Jurkat, Clone E6-1 (cell line): ENCODE measurements at places on chromosomes 6 and 20.
A peak's percentile ranks its signal among the peaks of the same experiment; 100 is the strongest.

DNA sequence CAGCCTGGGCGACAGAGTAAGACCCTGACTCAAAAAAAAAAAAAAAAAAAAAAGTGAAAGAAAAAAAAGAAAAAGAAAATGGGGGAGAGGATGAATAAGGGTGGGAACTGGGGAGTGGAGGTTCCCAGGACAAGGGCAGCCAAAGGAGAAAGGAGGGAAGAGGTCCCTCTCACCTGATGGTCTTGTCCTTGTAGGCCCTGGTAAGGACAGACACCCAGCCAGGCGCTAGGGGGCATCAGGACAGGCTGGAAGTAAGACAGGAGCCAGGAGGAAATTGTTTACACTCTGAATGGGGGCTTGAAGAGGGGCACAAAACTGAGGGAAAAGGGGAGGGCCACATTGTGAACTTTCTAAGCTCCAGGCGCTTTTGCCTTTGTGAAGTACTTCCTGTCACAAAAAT is 2.3 kb upstream of the ALDH5A1 start:
- DNase-seq, result peak; percentile 44

DNA sequence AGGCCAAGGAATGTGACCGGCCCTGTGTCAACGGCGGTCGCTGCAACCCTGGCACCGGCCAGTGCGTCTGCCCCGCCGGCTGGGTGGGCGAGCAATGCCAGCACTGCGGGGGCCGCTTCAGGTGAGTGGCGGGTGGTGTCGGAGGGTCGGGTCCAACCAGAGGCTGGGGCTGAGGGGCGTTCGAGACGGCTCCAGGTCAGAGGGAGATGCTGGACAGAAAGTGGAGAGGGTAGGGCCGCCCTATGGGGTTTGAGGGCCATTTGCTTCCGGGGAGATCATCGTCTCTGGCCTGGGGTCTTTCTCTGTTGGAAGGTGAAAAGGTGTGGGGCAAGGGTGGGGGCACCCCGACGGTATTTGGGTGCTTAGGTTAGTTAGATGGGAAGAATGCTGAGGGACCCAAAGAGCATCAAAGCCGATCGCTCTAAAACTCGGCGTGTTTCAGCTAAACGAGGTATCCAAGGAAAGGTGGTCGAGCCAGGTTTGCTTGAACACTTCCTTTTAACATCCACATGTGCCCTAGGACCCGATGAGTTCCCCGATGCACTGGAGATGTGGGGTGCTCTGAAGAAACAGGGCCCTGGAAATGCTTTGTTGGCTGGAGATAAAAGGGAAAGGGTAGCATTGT is 691 bp downstream of the ATRN start:
- no peak for DNase-seq

DNA sequence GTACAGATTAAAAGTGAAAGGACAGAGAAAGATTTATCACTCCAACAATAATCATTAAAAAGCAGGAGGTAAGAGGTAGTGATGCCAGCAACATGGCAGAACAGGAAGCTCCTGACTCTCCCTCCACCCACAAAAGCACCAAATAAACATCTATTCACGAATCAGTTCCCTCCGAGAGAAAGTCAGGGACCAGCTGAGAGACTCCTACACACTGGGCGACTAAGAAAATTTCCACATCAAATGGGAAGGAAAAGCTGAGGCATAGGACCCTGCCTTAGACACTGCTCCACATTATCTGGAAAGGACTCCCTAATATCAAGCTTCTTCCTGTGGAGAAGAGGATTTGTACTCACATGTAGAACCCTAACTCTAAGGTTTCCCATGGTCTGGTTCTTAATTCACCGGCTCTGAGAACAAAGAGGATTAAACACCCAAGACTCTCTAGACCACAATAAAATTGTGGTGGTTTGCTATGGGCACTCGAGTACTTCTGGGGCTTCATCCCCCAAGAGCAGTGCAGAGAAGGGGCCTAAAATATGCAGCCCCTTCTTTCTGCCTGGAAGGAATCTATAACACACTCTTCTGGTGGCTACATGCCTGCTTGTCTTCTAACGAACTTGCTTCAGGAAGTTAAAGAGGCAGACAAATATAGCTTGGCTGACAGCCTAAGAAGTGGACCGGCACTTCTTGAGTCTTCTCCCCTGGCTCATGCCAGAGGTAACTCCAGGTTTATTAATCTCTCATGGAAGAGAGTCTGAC is 29.4 kb upstream of the ASF1A start:
- no peak for DNase-seq

- no peak for DNase-seq
Measured at GRCh38 chr6:56551409-56552120, 91.1 kb downstream of the DST start.

DNA sequence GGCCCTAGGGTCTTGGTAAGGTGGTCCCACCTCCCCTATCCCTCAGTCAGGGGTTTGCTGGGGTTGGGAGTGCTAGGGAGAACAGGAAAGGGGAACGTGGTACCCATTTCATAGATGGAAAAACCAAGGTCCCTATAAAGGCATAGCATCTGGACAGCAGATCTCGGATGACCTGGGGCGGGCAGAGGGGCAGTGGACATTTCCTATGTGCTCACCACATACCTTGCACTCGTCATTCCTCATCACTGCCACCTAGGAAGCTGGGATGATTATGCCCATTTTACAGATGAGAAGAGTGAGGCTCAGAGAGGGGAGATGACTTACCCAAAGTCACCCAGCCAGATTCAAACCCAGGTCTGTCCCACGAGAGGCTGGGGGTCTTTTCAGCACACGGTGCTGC is 12.1 kb downstream of the MYLK2 start:
- DNase-seq, result no peak

GRCh38 chr20:24948939-24949679 is at the start of gene CST7:
CST7 (plus strand) TSS chr20:24949269; CDS start chr20:24949506, 237 bp downstream.
- peak; percentile 97 for DNase-seq

DNA sequence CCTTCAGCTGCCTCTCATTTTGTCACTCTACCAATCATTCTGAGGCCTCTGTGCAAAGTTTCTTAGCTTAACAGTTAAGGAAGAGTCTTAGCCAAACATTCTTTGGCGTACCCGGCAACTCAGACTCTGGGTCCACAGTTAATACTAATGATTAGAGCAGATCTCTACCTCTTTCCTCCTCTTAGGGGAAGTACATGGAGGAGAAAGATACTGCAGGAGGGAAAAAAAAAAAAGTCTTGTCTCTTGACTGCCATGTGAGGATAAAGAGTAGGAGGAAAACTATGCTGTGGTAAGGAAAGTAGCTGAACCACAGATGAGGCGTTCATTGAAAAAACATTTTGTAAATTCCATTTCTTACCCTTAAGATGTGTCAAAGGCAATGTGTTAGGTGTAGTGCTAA is 44.0 kb upstream of the MARCKS start:
- no peak for DNase-seq

- DNase-seq, result no peak
Measured at GRCh38 chr20:23446505-23446904, 6.2 kb downstream of the CST11 start.

DNA sequence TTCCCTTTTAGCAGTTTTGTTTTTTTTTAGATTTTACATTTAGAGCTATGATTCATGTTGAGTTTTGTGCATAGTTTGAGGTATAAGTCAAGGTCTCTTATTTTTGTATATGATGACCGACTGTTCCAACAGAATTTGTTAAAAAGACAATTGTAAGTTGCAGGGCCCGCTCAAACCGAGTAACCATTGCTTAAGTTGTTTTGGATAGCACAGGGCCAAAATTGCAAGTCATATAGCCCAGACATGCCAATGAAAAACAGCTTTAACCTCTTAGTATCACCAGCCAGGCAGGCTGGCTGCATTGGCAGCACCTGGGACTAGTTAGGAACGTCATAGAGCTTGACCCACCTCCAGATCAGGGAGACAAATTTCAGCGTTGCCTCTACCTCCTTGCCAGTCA is 47.3 kb downstream of the PFDN4 start:
- DNase-seq, result no peak
